Stimulated activated CD8-positive, alpha-beta memory T cell treated with anti-CD3 and anti-CD28 coated beads, Interleukin-7, amount 100 ng/mL, for 24 hours (primary cell): ENCODE measurements at places on chromosomes 16 and 17.

- DNase-seq, result no peak
These were observed 11.9 kb upstream of the CCL17 start for GRCh38 chr16:57392694-57393093.

DNA sequence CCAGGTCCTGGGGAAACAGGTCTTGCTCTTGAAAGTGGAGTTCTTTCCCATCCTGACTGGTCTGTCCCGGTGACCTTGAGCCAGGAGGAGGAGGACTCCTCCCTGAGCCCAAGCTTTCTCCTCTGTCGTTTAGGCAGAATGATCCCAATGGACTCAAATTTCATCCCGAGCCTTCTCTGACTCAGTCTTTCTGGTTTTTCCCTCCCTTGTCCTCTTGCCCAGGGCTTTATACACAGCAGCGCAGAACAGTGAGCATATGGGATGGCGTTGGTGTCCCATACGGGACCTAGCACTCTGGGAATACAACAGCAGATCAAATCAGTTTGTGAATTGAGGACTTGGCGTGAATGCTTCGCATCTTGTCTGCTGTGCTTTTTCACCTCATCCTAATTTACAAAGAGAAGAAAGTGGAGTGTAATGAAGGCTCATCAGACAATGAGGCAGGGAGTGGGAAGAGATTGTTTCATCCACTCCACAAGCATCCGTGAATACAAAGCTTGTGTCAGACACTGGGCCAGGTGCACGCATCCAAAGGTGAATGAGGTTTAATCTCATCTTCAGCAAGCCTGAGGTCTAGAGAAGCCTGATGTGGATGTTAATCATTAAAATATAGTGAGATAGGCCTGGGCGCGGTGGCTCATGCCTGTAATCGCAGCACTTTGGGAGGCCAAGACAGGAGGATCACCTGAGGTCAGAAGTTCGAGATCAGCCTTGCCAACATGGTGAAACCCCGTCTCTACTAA is 1.1 kb upstream of the XYLT1 start:
- no peak for DNase-seq

DNA sequence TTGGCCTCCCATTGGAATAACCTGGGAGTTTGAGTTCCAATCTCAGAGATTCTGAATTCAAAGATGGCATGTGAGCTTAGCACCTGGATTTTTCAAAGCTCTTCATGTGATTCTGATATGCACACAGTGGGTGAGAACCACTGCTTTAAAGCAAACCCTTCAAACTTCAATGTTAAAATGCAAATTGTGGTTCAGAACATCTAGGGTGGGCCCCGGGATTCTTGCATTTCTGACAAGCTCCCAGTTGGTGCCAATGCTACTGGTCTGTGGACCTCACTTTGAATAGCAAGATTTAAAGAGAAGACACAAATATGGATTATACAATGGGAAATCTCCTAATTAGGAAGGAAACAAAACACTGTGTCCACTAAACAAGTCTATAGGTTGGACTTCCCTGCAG is 43.8 kb upstream of the GPRC5B start:
- no peak for DNase-seq

- DNase-seq, result no peak
These were observed 3.6 kb upstream of the HIC1 start for GRCh38 chr17:2051061-2051932.

- DNase-seq, result peak; percentile 11
These were observed 1.2 kb downstream of the DYNLL2 start for GRCh38 chr17:58084317-58084981.

GRCh38 chr16:83623892-83624291 is 183.9 kb upstream of the HSBP1 start:
- no peak for DNase-seq

GRCh38 chr17:2253768-2254406 is 49.7 kb downstream of the SMG6 start:
- no peak for DNase-seq

DNA sequence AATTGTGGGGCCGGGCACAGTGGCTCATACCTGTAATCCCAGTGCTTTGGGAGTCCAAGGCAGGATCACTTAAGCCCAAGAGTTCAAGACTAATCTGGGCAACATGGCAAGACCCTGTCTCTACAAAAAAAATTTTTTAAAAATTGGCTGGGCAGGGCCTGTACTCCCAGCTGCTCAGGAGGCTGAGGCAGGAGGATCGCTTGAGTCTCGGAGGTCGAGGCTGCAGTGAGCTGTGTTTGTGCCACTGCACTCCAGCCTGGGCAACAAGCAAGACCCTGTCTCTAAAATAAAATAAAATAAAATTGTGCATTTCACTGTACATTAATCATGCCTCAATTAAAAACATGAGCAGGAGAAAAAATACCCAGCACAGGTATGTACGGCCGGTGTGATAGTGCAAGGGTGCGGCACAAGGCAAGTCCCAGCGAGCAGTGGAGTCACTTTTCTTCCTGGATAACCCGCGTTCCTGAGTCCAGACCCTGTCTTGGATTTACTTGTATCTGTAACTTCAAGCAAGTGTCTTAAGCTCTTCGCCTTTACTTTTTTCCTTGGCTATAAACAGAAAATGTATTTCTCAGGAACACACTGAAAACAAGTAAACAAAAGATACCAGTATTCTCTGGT is 11.4 kb downstream of the ZDHHC7 start:
- no peak for DNase-seq

- no peak for DNase-seq
These were observed 85.8 kb downstream of the IRX5 start for GRCh38 chr16:55016515-55016914.

DNA sequence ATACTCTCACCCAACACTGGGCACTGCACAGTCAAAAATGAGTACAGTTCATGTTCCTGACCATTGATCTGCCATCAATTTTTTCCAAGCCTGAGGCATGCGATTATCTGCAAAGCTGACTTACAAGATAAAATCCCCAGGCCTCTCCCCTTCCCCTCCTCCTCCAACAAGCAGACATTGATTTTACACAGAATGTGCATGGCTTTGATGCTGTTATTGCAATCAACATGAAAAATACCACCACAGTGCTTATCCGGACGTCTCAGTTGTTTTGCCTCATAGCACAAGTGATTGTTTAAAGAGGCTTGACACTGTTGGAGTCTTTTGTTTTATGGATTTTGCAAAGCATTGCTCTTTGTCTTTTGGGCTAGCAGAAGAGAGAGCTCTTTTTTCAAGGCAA is 163.8 kb downstream of the TOX3 start:
- DNase-seq, result no peak

GRCh38 chr17:56810343-56810742 is 23.4 kb downstream of the C17orf67 start:
- DNase-seq, result no peak

GRCh38 chr16:15856901-15857698 is at the start of gene MYH11:
MYH11 (minus strand) TSS chr16:15857028; CDS start chr16:15838252, 18,776 bp downstream.
- no peak for DNase-seq

GRCh38 chr17:13385481-13385911 is 216.2 kb downstream of the HS3ST3A1 start:
- DNase-seq, result no peak

GRCh38 chr16:89910717-89911354 is 7.8 kb upstream of the MC1R start:
- no peak for DNase-seq

DNA sequence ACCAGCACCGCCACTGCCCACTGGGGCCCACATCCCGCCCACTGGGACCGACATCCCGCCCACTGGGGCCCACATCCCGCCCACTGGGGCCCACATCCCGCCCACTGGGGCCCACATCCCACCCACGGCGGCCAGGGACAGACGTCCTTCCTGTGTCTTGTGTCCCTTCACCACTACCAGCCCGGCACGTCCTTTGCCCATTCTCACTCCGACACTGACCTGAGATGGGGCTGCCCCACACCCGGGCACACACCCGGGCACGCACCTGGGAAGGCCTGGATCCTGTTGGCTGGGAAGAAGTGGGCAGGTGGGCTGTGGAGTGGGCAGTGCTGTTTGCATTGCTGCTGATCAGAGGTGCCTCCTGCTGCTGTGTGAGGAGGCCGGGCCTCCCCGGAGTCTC is 28.4 kb upstream of the GNG13 start:
- no peak for DNase-seq

- no peak for DNase-seq
These were observed 16.3 kb upstream of the WFIKKN2 start for GRCh38 chr17:50818921-50819657.

- DNase-seq, result no peak
These were observed 64.8 kb upstream of the C17orf78 start for GRCh38 chr17:37310940-37311339.

DNA sequence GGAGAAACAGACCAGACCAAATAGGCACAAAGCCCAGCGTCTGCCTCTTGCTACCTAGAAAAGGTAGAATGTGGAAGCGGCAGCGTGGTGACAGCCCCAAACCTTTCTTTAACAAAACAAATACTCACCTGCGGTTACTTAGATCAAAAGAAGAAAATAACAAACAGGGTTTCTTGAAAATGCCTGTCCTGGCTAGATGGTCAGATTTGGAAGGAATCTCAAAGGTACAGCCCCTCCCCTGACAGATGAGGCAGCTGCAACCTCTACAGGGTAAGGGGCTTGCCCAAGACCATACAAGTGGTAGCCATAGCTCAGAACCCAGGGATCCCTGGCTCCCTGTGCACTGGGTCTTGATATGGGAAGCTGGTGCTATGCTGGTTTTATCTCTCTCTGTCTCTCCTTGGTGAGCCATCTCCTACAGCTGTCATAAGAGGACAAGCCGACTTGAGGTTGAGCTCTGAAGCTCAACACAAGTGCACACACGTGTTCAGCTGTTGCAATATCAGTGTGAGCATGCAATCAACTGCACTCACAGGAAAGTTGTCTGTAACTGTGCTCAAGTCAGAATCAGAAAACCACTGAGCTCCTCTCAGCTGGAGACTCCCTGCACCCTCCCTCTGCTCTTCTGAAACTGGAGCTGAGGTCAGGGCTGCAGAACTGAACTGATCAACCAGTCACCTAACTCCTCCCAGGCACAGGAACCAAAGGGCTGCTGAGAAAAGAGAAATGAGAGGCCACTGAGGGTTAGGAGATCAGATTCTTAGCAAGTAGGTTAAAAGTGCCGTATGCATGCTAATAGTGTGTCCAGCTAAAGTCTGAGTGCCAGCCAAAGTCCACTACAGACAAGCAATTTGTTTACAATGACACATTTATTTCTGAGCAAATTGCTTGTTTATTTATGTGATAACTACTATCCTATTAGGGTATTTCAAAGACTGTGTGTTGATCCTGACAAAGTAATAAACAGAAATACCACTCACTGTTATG is 6.1 kb upstream of the RNF157 start:
- no peak for DNase-seq

DNA sequence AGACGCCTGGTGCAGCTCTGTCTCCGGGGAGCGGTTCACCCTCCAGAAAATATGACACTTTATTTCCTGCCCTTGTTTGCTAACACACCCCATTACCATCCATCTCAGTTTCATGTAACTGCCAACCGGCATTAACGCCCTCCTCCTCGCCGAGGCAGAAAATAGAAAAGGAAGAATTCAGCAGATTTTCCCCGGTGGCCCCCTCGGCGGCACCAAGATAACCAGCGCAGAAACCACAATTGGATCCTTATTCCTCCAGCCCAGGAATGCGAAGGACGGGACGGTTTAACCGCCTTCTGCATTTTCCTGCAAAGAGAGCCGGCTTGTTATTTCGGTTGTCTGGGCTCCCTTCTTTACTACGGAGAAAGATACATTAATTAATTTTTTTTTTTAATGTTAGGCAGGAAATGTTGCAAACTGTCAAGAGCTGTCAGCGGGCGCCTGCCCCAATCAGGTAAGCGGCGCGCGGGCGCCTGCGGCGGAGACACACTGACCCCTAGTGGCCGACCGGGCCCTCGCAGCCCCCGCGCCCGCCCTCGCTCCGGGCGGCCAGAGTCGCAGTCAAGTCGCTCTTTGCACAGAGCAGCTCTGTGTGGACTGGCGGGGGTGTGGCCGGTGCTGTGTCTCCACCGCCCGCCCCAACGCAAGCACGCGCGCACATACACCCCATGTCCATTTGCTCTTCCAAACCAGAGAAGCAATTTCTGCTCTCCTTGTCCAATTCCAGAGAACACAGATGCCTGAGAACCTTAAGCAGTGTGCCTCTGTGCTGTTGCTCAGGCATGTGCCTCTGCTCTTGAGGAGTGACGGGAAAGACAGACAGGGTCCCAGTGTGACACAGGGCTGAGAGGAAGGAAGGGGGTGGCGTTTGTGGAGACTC is 53.6 kb downstream of the C17orf67 start:
- peak; percentile 72 for DNase-seq

DNA sequence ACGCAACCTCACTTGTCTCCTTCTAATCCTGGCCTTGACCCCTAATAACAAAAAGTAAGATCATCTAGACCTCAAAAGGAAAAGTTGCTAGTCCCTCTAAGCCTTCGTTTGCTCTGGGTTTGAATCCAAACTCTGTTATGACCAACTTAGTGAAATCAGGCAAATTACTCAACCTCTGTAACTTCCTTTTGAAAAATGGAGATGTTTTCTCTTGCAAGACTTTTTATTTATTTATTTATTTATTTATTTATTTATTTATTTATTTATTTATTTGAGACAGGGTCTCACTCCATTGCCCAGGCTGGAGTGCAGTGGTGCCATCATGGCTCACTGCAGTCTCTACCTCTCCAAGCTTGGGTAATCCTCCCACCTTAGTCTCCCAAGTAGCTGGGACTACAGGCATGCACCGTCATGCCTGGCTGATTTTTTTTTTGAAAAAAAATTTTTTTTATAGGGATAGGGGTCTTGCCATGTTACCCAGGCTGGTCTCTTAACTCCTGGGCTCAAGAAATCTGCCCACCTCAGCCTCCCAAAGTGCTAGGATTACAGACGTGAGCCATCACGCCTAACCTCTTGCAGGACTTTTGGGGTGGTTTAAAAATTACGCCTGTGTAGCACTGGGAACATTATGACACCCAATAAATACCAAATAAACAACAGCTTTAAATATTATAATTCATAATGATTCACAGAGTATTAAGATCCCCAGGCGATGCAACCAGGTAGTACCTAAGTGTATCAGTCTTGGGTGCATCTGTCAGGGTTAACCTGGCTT is 63.4 kb downstream of the PITPNC1 start:
- no peak for DNase-seq

GRCh38 chr17:31496601-31497000 is 105.1 kb downstream of the RAB11FIP4 start:
- no peak for DNase-seq

DNA sequence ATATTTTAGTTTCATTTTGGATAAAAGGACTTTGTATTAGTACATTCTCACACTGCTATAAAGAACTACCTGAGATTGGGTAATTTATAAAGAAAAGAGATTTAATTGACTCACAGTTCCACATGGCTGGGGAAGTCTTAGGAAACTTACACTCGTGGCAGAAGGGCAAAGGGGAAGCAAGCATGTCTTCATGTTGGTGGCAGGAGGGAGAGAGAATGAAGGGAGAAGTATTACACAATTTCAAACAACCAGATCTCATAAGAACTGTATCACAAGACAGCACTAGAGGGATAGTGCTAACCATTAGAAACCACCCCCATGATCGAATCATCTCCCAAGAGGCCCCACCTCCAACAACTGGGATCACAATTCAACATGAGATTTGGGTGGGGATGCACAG is 142.9 kb downstream of the USP31 start:
- DNase-seq, result no peak
